ENCODE measurements at places on chromosomes 1 and 21.

DNA sequence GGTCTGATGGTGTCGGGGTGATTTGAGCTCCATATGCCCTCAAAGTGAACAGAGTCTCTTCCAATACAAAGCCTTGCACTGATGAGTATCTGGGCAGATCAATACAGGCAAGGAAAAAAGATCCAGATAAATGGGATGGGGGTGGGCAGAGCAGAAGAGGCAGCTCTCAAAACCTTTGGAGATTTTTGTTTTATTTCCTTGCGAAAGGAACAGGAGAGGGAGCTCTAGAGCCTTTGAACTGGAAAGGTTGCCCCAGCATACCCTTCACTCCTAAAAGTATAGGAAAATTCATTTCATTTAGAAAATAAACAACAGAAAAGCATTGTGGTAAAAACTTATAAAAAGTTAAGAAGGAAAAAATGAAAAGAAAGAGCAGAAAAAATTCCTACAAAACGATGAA lies 31.4 kb upstream of the OLIG2 start:
- DNase-seq: no peak

DNA sequence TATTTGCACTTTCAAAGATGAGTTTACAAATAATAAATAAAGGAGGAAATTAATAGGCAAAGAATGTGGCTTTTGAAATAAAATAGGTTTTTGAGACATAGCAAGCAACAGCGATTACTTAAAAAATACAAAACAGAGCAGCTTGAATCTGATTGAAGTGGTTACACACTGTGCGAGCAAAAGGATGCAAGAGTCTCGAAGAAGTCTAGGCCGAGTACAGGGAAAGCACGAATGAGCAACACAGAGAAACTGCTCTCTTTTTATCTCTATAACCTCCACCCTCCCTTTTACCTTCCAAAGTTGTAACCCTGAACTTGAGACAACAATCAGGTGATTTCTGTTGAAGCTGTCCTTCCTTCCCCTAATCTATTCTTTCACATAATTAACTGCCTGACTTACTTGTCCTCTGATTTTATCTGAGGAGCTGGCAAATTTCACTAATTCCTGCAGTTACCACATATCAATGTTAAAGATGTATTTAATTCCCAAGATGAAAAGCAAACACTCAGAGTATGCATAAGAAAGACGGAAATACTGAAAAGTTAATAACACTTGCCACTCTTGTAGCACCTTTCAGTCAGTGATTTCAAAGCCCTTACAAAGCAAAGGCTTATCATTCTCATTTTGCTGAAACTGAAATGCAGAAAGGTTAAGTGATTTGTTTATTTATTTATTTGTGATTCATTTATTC lies 1030.1 kb downstream of the ADGRL2 start:
- no peak for DNase-seq

- no peak for DNase-seq
Observed at GRCh38 chr1:230855886-230856285, 12.4 kb downstream of the C1orf198 start.

GRCh38 chr21:44052071-44052829 lies 40.1 kb downstream of the TRAPPC10 start:
- DNase-seq: no peak

DNA sequence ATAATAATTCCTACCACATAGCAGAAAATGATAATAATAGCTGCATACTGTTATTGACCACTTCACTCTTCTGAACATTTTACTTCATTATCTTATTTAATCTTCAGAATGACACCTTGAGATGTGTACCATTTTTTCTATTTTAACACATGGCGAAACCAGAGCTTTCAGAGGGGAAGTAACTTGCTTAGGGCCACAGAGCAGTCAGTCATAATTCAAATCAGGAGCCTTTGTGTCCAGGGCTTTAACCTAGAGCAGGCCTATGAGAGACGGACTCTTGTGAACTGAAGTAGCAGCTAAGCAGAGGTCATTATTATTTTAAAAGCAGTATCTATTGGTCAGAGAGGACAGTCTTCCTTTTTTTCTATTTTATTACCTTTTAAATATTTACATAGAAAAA lies 114.0 kb downstream of the ROR1 start:
- no peak for DNase-seq

DNA sequence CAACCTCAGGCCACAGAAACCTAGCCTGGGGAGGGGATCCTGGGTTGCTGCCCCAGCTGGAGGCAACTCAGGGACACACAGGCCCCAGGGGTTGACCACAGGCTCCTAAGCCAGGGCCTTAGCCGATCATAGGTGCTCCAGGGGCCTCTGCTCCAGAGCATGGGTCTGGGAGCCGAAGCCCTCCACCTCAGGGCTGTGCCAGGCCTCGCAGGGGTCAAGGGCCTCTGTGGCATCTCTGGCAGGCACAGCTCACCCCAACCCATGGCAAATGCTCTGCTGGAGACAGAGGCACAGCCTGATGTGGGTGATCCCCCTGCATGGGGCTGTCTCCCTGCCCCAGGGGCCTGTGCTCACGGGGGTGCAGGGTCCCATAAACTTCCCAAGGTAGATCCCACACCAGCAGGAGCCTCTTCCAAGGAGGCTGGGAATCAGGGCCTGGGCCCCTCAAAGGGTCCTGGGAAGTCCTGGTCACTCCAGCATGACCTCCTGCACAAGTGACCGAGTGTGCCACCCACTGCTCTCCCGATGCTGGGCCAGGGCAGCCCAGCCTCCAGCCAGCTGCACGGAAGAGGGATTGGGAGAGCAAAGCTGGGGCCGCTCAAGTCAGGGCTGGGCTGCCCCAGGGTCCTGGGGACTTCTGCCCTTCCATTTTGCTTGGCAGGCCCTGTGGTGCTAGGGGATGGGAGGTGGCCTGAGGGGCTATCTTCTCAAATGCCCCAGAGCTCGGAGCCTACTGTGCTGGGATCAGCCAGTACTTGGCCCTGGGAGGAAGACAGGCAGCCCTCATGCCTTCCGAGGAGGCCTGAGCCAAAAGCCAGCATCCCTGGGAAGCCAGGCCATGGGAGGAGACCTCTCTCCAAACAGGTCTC lies 22.2 kb upstream of the PRSS38 start:
- no peak for DNase-seq

DNA sequence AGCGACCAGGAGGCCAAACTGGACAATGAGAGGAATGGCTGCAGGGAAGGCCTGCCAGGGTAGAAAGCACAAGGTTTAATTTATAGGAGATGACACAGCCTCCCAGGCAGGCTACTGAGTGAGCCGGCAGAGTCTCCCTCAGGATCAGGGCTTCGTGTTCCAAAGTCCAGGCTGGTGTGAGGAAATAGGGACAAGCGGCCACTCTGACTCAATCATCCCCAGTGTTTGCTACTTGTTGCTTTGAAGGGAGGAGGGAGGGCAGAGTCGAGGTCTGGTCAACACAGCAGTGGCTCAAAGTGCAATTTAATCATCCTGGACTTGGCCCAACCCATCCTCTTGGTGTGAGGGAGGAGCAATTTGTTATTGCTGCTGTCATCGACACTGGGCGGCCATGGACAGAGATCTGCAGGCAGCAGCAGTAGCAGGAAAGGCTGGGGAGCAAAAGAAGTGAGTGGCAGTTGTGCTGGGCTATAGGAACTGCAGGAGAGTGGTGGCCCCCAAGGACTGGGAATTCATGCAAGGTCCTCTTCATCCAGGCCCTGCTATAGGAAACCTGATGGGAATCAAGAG lies 27.5 kb downstream of the TBX15 start:
- no peak for DNase-seq

GRCh38 chr1:21451981-21452411 lies 12.1 kb downstream of the NBPF3 start:
- DNase-seq: no peak

GRCh38 chr1:225277445-225277844 lies 150.4 kb downstream of the LBR start:
- DNase-seq: no peak

- DNase-seq: no peak
Observed at GRCh38 chr1:192045131-192045530, 113.1 kb upstream of the RGS18 start.

DNA sequence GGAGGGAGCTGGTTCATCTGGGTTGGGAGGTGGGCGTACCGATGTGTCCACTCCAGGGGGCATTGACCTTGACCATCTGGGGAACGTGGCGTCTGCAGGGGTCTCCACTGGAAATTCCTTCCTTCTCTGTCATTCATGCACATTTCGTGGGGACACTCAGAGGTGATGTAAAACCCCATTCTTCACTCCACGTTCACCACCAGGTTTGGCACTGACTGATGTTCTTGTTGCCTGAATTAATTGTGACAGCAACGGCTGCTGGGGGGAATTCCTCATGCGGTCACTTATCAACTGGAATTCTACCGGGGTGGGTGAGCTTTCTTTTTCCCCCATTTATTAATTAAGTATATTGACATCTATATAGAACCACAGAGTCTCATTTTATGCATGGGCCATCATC lies 18.1 kb upstream of the POFUT2 start:
- no peak for DNase-seq

GRCh38 chr1:204578867-204579664 lies 62.9 kb downstream of the MDM4 start:
- no peak for DNase-seq

DNA sequence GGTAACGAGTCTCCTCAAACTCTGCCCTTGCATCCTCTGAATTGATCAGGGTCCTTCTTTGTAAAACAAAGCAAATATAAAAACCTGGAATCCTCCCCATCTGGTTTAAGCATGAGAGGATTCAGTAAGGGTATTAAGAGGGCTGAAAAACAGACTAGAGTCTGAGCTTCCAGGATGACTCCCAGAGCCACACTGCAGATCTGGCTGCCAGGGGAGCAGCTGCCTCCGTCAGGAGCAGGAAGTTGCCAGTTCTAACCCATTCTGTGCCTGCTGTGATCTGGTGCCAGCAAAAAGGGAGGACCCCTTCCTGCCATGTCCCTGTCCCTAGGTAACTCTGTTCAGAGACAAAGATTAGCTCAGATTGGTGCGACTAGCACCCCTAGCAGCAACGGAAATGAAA lies 27.5 kb downstream of the SERTAD4 start:
- no peak for DNase-seq

DNA sequence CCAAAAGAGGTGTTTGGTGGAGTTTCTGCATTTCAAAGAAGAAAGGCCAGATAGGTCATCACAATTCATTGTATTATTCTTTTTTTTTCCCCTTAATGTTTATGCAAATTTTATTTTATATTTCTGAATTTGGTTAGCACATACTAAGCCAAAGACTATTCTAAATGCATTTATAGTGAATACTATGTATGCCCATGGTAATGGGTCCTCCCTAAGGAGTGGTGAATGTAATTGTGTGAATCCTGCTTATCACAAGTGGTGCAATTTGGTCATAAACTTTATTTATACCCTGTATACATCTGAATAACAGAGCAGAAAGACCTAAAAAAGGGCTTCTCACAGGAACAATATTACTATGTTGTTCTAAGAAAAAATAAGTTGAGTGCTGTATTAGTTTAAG lies 99.1 kb downstream of the CD247 start:
- DNase-seq: no peak

DNA sequence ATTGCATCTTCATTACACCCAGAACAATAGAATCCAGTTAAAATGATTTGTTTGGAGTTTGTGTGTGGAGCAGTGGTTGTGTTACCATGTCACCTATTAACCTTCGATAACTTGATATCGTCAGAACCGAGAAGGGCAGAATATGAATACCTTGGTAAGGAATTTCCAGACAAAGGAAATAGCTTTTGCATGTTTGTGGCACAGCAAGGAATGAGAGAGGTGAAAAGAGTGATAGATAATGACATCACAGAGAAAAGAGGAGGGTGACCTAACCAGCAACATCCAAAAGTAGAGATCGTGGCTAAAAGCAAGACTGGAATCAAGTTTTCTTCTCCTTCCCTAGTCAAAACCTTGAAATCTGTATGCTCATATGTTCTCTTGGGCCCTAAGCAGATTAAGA lies 244.6 kb upstream of the NEGR1 start:
- DNase-seq: no peak

DNA sequence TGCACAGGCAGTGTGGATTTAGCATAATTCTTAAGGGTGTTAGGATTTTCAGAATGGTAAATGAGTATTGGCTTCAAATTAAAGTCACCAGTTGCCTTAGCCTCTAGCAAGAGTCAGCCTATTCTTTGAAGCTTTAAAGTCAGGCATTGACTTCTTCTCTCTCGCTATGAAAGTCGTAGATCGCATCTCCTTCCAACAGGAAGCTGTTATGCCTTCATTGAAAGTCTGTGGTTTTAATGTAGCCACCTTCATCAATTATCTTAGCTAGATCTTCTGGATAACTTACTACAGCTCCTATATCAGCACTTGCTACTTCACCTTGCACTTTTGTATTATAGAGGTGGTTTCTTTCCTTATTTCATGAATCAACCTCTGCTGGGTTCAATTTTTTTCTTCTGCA lies 320.2 kb downstream of the PTPRC start:
- no peak for DNase-seq

DNA sequence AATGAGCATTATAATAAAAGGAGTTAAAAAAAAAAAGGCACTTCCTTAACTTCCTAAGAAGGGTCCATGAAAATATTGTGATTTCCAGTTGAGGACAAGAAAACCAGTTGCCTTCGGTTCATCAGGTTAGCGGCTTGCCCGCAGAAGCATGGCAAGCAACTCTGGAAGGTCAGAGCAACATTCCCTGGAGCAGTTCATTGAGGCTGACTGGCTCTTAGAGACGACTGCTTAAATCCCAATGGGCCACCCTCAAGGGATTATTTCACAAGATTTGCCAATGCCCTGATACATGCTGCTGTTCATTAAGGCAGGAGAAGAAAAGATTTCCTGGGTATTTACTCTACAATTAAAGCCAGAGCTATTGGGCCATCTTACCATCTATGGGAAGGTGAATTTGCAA lies 29.0 kb upstream of the CASQ2 start:
- DNase-seq: no peak

DNA sequence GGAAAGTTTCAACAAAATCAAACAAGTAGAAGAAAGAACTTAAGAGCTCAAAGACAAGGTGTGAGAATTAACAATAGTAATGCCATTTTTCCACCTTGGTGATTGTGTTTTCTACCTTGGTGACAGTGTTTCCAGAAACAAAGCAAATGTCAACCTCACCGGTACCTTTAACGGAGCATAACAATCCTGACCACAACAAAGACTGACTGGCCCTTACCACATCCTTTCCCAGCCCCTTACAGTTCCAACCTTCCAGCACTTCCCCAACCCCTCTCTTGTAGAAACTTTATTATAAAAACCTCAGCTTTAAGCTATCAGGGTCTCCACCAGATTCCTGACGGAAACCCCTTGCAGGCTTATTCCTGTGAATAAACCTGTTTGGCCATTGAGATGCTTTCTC lies 16.7 kb downstream of the STYXL2 start:
- DNase-seq: no peak

GRCh38 chr1:4702932-4703331 lies 48.5 kb downstream of the AJAP1 start:
- no peak for DNase-seq

DNA sequence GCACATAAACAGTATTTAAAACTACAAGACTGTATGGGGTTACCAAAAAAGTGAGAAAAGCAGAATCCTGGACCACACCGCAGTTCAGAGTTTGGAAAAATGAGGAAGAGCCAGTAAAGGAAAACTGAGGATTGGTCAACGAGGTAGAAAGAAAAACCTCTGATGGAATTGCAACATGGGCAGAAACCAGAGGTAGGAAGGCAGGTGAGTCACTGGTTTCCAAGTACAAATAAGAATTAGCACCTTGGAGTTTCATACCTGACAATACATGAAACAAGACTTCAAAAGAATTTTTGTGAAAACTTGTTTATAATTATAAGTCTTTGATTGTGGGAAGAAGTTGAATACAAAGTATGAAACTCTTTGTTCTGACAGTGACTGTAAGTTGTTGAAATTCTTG lies 533.7 kb upstream of the DAB1 start:
- DNase-seq: no peak
